ENCODE measurements at places on chromosomes 5 and 9. TPM values are rescaled to one million over a fixed set of nuclear protein-coding genes. Genes with fewer than 3 reads are reported as not detected.

The CDH9 gene
- polyA plus RNA-seq: 0.26 TPM

DNA sequence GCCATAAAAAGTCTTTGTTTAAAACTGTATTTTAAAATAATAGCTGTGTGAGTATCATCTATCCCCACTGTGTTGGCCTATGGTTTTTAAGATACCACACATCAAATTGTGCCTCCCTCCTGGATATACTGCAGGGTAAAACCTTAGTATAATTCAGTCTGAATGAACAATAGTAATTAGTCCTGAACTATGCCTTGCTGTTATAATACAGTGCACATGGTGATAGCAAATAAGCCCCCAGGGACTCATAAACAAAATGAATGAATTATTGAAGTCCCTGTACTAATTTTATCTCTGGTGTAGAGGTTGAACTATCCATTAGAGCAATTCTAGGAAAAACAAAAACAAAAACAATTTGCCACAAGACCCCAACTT, 142.7 kb upstream of the ADAMTSL1 start:
- DNase-seq: no peak

The TMC1 gene
- polyA plus RNA-seq: 0.42 TPM

DNA sequence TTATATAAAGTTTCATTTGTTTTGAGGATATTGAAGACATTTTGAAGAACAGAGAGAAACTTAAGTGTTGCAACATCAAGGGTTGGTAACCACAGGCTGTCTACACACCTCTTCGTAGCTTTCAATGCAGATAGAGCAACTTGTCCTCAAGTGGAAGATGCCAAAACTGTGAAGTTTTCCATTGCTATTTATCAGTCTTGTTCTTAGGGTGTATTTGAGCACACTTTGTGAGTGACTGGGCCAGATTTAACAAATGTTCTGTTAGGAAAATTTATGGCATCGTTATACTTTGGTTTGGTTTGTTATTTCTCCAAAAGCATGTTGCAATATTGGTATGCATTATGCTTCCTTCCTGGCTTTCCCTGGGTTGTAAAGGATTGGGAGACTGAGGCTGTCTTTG, 31.6 kb downstream of the NNT start:
- DNase-seq: no peak

DNA sequence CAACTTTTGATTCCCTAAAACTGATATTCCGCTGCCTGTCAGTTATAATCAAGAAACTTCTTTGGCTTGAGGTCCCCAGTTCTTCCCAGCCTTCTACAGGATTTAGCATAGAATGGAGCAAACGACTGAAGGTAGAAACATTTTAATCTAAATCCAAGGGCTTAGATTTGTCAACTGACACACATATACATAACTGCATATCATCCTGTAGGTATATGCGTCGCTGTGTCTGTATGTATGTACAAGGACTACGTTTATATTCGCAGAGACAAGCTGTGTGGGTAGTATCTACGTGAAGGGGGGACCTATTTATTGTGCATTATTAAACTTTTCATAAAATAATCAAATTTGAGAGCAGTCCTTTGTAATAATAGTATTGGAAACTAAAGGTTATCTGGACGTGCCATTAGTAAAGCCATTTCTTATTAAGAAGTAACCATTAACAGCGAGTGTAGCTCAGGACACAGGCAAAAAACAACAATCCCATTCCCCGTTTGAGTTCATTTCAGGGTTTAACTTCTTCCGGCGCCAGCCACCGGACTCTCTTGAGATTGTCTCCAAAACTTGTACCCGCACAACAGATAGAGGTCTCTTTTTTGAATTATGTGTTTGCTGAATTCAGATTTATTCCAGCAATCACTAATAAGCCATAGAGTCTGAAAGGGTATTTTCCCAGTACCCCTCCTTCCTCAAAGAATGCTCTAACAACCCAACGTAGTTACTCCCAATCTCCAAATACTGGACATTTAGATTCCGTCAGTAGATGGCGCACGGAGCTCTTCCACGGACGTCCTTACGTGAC, 2.1 kb upstream of the MLLT3 start:
- peak; percentile 88 for DNase-seq

The ADAMTSL2 gene
- 0.21 TPM for polyA plus RNA-seq

The ECSCR gene
- 2.5 TPM for polyA plus RNA-seq

DNA sequence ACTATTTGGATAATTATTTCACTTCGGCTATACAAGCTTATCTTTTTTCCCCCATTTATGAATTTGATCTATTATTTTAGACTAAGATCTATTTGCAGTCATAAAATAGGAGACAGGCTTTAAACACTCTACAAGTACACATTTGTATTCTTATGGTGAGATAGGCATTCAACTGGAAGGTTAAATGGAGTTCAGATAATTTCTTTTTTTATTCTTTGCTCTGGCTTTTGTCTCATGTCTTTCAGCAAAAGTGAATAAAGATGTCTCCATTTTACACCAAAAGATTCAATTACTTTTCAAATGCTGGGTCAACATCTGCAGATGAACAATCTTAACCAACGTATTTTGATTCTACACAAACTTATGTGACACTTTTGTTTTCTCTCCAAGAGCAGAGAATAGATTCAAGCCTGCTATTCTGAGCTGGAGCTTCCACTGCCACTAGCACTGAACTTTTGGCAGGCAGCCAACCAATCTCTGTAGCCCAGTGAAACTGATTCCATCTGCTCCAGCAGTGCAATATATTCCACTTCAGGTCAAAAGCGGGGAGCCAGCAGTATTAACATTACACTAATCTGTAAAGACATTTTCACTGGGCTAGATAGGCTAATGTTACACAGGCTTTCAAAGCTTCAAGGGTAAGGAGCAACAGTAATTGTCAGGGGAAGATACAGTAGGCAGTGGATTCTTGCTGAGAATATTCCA, 452.0 kb upstream of the ZNF608 start:
- no peak for DNase-seq

- DNase-seq: no peak
These were observed 64.6 kb upstream of the SYNPO start for GRCh38 chr5:150575745-150576448.

DNA sequence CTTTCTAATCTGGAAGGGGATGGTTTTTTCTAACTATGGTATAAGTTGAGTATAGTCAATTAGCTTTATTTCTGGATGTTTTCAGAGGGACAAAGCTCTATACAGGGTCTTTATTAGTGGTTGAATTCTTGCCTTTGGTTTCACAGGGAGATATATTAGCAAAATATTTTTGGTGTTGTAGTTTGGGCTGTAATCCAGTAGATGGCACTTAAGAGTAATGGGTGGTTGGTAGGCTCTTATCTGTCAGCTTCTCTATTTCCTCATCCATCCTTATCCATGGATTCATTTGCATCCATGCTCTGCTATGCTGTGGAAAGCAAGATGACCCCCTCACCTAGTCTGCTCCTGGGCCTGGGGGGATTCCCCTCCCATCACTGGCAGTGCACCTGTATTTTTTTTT, 363.6 kb upstream of the CYLC2 start:
- peak; percentile 21 for DNase-seq

DNA sequence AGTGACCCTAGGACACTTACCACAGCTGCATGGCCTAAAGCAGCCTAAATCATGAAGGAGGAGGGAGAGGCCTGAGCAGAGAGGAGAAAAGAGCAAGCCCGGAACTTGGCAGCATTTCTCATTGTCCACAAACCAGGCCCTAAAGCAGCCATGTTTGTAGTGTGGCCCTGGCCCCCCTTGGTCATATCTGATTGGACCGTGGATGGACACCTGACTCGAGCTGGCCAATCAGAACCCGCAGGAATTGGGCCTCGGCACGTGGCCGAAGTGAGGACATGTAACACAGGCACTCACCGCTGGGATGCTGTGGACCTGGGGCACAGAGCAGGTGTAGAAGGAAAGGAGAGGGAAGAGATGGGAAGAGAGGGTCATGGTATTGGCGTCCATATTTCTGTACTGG, 56.9 kb downstream of the ASS1 start:
- DNase-seq: no peak

DNA sequence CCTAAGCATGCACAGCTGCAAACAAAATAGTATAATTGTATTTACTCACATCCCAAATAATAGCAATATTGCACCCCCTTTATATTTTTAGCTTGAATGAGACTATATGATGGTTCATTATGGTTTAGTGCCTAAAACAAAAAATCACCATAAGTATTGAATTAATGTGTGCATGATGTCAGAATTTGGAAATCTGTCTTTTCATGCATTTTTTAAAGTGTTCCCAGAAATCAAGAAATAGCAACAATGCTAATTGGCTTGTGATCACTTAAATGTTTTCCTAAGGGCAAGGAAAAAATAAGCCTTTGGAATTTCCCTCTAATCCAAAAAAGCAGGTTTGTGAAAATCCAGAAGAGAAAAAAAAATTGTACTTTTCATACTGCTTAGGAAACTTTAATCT, 50.9 kb upstream of the ITGA2 start:
- no peak for DNase-seq

DNA sequence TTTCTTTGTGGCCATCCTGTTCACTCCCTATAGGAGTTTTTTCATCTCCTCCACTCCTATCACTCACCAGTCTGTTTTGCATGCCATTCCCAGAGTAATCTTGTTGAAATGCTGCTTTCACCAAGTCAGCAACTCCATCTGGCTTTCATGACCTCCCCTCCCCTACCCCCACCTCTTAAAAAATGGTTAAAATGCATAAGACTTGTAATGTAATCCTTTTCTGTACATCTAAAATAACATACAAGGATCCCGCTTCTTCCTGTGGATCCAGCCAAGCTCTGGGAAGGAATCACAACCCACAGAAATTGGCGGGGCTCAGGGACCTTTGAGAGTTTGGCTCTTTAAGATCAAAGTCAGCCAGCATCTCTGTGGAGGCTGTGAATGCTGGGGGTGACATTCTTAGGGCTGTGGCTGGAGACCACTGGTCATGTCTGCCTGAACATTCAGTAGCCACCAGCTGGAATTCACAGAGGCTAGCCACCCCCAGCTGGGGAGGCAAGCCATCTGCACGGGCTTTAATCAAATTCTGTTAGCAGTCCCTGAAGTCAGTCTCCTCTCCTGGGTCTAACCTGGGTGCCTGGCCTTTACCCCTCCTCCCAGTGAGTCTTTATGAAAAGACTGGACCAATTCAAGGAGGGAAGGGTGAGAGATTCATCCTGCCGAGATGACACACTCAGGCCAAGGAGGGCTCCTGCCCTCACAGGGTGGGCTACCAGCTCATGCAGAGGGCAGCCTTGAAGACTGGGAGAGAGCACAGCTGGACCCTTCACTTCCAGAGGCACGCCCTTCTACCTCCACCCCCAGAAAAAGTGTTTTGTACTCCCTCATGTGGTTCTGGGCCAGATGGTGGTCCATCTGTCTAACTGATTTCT, 132.9 kb downstream of the LIFR start:
- no peak for DNase-seq

DNA sequence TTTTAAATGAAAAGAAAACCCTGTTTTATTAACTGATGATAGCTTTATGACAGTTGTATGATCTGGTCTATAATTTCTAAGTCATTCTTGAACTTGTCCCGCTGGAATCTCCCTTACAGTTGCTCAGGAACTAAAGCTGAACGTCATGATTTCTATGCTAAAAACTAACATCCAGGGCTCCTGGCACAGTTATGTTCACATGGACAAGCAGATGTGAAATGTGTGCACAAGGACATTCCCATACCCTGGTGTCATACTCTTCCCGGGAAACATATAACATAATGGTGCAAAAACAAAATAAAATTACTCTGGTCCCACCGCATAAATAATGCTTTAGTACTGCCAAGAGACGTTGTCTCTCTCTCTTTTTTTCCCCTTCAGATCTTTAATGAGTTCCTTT, 134.9 kb downstream of the PRDM6 start:
- DNase-seq: no peak

The MRPS27 gene
- polyA plus RNA-seq: 53.2 TPM

The SLC35A4 gene
- polyA plus RNA-seq: 17.7 TPM

- DNase-seq: peak; percentile 57
These were observed 124.2 kb upstream of the TRPM3 start for GRCh38 chr9:71245651-71246050.

DNA sequence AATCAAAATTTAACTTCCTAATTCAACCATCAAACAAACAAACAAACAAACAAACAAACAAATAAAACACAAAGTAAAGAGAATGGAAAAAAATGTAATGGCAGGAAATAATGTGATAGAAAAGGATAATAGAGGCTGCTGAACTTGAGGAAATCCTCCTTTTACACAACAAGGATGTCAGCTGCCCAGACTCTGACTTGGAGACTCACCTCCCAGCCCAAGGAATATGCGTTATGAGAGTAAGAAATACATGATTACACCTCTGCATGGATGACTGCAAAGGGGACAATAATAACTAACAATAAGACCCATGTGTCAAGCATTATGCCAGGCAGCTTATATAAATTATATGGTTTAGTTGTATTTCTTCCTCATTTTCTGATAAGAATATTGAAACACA, 46.6 kb upstream of the JAK2 start:
- no peak for DNase-seq

The CRB2 gene
- 0.34 TPM for polyA plus RNA-seq

GRCh38 chr5:83672646-83673045, 48.0 kb downstream of the HAPLN1 start:
- DNase-seq: no peak

GRCh38 chr9:133111808-133112662, 9.0 kb downstream of the RALGDS start:
- DNase-seq: no peak

The CD14 gene
- 0.17 TPM for polyA plus RNA-seq

The GAPVD1 gene
- 15.1 TPM for polyA plus RNA-seq

The C5orf15 gene
- polyA plus RNA-seq: 28.6 TPM

GRCh38 chr9:79026316-79026715, 545.4 kb upstream of the TLE4 start:
- no peak for DNase-seq
